ENCODE measurements at places on chromosomes 7 and 10.

DNA sequence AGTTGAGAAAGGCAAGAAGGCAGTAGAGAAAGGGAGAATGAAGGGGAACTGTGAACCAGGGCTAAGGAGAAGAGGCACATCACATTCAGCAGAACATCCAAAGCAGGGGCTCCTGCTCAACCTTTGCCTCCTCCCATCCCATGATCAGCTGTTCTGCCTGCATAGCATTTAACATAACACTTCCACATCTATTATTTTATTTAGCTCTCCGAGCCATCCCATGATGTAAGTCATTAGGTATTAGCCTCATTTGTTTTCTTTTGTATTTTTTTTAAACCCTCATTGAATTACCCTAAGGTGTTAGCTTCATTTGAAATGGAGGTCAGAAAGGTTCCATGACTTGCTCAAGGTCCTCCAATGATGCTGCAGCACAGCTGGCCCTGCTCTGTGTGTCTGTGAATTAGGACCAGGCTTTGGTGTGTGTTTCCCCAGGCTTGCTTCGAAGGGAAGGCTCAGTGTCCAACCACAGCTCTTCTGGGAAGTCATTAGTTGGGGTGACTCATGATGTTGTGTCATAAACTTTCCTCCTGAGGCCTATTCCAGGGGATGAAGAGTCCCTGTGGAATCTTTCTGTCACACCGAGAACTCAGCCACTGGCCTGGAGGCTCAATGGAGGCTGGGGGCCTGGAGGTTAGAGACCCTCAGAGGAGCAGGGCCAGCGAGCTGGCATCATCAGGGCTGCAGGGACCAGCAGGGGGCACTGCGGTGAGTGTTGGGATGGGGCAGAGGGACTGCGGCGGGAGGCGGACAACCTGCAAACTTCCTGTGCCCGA is 16.5 kb downstream of the NPFFR1 start:
- no peak for DNase-seq

DNA sequence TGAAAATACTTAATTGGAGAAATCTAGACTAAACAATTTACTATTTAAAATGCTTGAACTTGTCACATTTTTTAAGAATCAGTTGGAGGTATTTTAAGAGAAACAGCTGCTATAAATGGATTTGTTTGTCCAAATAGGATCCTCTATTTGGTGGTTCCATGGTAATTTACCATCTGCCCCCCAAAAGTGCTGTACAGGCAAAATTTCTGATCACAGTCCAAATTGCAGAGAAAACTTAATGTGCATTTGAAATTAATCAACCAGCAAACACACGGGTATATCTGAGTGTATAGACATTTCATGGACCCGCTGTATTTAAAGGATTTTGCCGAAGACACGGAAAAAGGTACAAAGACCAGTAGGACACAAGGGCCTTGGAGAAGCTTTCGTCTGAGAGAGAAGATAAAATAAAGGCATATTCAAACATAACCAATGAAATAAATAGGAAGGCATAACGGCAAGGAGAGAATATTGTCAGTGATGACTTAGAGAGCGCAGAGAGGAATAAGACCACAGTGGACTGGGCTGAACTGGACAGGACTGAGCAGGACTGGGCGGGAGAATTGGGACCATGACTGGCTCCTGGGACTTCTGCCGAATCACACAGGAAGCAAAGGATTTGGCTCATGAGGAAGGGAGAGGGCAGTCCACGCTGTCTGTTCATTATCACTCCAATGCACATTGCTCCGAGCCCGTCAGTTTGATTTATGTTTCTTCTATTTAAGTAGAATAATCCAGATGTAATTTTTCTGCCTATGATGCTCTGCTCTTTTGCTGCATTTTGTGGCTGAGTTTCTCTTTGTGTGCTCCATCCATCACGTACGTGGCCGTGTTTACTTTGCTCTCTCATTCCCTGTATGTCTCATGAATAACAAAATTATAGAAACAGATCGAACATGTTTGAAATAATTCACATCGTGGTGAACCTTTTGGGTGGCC is 112.8 kb downstream of the PRLHR start:
- no peak for DNase-seq

DNA sequence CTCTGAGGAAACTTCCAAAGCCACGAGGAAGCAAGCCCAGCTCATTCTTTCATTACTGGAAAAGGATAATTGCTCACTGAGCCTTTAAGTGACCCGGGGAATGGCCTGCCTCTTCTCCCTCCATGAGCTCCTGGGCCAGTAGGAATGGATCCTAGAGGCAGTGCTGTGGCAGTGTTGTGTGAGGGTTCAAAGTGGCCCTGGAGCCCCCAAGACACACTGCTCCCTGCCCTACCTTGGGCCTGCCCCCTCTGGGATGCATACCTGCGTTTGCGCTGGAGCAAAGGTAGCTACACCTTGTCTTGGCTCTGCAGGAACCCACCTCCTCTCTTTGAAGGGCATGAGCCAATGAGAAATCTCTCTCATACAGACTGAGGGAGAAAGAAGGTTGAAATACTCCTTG is 115.8 kb upstream of the ANLN start:
- DNase-seq: no peak

- DNase-seq: no peak
These were observed 35.3 kb downstream of the AGAP3 start for GRCh38 chr7:151121380-151122170.

DNA sequence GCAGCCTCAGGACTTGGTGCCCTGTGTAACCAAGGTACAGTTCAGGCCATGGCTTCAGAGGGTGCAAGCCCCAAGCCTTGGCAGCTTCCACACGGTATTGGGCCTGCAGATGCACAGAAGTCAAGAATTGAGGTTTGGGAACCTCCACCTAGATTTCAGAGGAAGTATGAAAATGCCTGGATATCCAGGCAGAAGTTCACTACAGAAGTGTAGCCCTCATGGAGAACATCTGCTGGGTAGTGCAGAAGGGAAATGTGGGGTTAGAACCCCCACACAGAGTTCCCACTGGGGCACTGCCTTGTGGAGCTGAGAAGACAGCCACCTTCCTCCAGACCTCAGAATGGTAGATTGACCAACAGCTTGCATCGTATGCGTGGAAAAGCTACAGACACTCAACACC is 3.4 kb upstream of the SEM1 start:
- DNase-seq: no peak

DNA sequence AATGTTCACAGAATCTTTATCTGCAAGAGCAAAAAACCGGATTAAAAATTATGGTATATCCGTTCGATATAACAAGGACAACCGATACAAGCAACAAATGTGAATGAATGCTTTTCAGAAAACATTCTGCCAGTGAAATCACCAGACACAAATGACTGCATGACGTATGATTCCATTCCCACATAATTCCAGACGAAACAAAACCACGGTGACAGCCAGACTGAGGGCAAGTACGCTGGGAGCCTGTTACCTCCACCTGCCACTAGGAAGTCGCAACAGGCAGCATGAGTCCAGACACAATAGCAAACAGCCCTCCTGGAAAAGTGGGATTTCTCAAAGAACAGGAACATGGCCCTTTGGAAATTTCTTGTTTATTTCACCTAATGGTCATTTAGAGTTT is 41.7 kb downstream of the MAD1L1 start:
- no peak for DNase-seq

DNA sequence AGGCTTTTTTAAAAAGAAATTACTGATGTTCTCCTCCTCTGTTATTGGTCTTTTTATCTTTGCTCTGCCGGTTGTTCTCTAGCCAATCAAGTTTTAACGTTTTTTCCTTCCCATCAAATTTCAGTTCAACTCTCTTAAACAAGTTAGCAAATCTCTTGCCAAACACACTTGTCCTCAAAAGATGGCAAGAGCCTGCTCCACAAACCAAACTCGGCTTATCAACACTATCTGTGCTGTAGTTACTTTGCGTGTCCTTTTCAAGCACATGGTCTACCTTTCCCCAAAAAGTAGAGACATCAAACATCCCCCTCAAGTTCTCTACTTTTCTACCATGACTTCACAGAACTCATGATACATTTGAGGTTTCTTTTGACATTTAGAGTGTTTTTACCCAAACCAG is 71.3 kb downstream of the OSBPL3 start:
- DNase-seq: no peak

DNA sequence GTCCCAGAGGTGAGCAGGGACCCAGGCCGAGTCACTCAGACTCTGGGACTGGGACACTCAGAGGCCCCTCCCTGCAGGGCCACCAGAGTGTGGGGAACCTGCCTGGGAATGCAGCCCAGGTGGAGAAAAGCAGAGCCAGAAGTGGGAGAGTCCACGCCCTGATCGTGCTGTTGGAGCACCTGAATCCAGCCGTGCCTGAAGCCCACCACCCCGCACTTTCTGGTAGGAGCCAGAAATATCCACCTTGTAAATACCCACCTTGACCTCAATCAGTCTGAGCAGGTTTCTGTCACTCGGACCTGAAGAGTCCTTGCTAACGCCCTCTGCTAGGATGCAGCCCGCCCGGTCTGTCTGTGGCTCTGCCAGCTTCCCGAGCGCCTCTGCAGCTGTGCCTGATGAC is 86.7 kb downstream of the PDGFA start:
- no peak for DNase-seq

All from hypothalamus (tissue), 51 donors.